ENCODE measurements at places on chromosomes 11 and 22.

DNA sequence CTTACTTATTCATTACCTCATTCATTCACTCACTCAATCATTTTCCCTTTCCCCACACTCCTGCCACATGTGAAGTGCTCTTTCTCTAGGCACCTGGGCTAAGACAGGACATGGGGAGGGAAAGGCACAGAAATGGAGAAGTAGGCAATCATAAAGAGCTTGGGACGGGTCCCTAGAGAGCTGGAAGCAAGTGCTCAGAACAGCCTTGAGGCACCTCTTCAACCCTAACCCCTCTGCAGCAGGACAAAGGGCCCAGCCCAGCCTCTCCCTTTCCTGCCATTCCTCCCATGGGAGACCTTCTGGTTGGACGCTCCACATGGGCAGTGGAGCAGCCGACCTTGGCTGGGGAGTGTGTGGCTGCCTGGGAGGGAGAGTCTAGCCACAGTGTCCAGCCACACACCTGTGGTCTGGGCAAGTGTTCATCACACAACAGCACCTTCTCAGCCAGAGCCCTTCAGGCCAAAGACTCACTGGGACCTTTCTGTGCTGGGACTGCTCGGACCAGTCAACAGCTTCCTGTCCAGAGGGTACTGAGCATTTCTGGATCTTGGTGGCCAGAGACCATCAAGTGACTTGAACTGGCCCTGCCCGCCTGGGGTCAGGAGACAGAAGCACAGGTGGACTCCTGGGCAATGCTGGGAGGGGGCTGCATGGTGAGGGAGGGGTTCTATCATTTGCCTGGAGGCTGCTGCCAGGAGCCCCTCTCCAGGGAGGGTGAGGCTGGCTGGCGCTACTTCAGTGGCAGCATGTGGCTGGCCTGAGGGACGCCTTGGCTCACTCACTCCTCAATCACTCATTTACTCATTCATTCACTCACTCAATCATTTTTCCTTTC lies 1.0 kb upstream of the MUC5AC start:
- DNase-seq = no peak

DNA sequence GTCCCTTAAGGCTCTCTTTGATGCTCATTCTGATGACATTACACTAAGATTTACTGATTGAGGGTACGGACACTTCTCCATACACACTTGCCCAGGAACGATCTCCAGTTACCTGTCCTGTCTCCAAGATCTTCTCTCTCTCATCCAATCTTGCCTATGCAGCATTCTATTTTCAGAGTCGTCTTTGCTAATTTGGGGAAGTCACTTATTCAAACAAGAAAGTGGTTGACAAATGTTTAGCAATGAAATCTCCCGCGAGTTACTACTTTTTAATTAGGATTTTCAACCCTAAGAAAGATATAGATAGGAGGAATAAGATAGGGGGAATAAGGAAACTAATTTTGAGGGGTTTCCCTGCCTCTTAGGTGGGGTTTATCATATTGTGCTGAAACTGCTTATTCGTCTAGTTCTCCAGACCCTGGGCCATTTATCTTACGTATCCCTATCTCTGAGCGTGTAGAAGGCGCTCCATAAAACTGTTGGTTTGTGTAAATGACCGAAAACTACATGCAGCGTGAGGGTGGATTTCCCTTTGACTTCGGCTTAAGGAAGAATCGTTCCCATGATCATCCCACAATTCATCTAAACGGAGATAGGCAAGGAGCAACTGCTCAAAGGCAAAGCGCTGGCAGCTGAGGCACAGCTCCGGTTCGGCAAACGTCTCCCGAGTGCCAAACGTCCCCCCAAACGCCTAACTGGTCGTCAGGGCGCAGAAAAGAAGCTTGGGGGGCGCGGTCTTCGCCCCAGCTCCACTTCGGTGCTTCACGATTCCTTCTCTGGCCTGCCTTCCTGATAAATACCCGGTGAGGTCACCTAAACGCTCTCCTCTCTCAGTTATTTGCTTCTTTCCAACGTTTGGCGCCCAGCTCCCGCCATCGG lies 804 bp downstream of the APIP start:
- DNase-seq = no peak

GRCh38 chr22:31604137-31604705 lies 57.8 kb downstream of the PISD start:
- no peak for DNase-seq

DNA sequence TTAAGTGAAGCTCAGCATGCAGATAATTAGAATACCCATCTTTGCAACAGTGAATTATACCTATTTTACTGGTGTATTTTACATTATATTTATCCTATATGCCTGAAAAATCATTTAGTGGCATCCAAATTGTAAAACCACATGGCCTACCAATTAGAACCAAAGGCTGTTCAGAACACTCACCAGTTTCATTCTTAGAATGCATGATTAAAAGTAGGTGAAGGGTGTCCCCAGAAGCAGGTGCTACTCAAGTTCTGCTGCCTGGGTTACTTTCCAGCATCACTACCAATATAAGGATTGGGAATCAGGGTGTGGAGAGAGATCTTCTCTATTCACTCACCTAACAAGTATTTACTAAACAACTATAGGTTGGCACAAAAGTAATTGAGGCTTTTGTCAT lies 103.3 kb downstream of the SGSM3 start:
- DNase-seq = no peak

DNA sequence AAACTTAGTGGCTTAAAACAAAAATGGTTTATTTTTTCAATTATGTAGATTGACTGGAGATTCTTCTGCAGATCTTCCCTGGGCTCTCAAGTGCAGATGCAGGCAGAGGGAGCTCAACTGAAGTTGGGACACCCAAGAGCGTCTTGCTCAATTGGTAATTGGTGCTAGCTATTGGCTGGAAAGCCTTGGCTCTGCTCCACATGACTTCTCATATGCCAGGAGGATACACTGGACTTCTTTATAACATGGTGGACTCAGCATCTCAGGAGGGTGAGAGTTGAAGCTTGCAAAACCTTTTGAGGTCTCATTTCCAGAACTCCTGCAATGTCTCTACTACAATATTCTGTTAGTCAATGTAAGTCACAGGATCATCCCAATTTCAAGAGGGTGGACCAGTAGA lies 42.2 kb upstream of the PRSS23 start:
- DNase-seq = no peak

- peak; percentile 3 for DNase-seq
Measured at GRCh38 chr22:49768077-49768910, 59.4 kb downstream of the BRD1 start.

- DNase-seq = no peak
Measured at GRCh38 chr11:118441770-118442275, 5.5 kb downstream of the KMT2A start.

- no peak for DNase-seq
Measured at GRCh38 chr11:7858006-7858405, 61.3 kb upstream of the OR5P2 start.

DNA sequence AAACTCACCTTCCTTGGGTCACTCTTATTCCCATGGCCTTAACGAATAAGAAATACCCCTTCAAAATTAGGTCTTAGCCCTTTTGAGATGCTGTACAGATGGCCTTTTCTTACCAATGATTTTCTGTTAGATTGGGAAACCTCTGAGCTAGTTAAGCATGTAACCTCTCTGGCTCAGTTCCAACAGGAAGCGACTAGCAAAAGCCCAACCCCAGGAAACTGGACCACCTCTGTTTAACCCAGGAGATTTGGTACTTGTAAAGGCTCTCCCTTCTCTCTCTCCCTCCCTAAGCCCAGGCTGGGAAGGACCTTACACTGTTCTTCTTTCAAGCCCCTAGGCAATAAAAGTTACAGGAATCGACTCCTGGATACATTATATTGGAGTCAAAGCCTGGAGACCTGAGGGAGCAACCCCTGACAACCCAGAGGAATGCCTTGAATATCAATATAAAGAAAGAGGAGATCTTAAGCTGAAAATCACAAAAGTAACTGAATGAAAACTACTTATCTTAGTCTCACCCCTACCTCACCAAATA lies 11.7 kb downstream of the APIP start:
- DNase-seq = no peak

DNA sequence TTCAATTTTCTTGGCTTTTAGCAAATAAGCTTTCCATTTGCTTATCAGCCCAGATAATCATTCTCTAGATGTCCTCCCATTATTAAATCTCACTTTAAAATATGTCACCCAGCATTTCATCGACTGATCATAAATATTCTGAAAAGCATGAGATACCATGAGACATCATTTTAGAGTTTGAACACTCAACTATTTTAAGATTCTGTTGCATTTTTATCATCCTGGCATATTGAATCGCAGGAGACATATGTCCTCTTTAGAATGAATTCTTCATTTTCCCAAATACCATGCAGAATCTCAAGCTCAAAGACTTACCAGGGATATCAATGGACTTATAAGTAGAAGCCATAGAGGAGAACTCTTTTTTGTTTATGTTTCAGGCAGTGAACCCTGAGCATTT lies at the start of gene OR52A5:
Gene OR52A5 (minus strand): TSS at position 361 of the 400 bp plus-strand sequence. CDS start 5,714 bp downstream, outside the sequence.
- DNase-seq = no peak

DNA sequence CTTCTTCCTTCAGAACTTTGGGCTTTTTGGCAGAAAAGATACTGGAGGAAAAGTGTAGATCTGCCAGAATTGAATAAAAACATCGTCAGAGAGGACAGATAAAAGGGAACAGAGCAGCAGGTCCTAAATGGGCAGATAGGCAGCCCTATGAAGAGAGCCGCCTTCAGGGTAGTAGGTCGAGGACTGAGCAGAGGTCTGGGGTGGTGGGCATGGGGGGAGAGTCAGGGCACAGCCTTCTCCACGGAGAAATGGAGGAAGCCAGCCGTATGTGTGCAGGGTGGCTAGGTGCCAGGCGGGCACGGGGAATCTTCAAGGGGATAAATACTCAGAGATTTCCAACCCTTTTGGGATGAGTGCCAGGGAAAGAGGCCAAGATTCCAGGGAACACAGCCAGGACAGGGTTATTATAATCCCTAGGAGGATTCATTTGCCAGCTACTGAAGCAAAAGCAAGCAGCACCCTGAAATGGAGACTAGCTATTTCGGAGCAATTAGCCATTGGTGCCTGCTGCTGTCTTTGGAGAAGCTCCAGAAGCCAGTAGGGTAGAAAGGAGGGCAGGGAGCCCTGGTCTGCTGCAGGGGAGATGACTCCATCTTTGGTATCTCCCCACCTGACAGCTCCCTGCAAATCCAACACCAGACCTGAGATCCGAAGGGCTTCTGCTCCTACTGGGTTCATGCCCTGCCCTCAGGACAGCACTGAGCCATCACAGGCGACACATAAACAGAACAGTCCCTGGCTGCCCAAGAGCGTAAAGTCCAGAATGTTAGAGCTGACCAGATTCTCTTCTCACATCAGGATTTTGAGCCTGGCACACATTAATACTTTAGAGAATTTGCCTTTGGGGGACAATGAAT lies 174.5 kb upstream of the NTM start:
- no peak for DNase-seq

DNA sequence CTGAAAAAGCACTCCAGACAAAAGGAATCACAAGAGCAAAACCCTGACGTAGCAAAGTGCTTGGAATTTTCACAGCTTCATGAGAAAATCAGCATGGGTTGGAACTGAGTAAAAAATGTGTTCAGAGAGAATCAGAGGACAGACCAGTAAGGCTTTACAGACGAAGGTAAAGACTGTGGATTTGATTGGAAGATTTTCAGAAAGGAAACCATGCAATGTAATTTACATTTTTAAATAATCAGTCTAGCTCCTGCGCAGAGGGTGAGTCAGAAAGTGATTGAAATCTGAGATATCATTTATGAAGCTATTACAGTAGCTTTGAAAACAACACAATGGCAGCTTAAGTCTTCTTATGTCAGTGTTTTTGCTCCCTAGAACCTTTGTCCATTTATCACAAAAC lies 1122.3 kb downstream of the LRRC4C start:
- no peak for DNase-seq

- no peak for DNase-seq
Measured at GRCh38 chr11:521177-521688, 14.1 kb downstream of the HRAS start.

- DNase-seq = no peak
Measured at GRCh38 chr11:36116161-36116560, 172.3 kb downstream of the LDLRAD3 start.

GRCh38 chr11:130166457-130166784 lies 6.8 kb downstream of the ST14 start:
- DNase-seq = no peak

DNA sequence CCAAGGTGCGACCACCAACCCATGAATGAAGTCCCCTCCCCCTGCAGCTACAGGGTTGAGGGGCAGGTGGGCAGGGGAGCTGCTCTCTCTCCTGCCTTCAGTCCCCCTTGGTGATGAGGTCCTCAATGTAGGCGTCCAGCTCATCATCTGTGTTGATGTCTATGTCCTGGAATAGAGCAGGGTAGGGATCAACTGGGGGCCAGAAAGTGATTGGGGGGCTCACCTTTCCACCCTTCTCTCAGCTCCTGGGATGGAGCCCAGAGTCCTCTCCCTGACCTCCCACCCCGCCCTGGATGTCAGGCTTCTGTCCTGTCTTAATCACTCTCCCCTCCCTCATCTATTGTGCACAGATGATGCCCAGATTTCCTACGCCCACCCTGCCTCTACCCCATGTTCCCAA lies 41.9 kb downstream of the MORC2 start:
- DNase-seq = no peak

- no peak for DNase-seq
Measured at GRCh38 chr11:80586464-80586863, 1145.6 kb upstream of the TENM4 start.

All from activated T-cell treated with anti-CD3 and anti-CD28 coated beads, Interleukin-2, amount 50 U/mL, for 4 hours (primary cell).